Ovary (tissue), 10 donors: ENCODE measurements at places on chromosomes 12 and 14. TPM values are rescaled to one million over a fixed set of nuclear protein-coding genes. Genes with fewer than 3 reads are reported as not detected.

DNA sequence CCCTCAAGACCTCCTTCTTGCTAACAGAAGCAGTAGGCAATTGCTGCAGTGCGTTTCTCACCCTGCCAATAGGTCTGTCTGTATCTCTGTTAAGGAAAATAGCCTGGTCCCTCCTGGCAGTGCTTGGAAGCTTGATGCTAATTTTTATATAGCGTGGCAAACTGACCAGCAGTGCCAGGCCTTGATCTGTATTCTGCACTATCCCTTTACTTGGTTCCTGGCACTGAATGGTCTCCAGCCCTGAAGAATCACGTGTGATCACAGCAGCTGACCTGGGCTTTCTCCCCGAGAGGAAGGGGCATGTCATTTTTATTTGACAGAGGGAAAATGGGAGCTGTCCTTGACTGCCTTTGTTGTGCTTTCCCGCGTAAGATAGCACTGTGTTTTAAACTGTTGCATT lies 48.7 kb upstream of the TRAF3 start:
- no peaks in the 10 kb centered on the region for H3K4me1 ChIP-seq
- H3K27me3 ChIP-seq = no peaks in the 10 kb centered on the region
- no peak overlapping the region for H3K4me3 ChIP-seq
- H3K36me3 ChIP-seq = no peaks in the 10 kb centered on the region
- no peak overlapping the region for H3K27ac ChIP-seq

DNA sequence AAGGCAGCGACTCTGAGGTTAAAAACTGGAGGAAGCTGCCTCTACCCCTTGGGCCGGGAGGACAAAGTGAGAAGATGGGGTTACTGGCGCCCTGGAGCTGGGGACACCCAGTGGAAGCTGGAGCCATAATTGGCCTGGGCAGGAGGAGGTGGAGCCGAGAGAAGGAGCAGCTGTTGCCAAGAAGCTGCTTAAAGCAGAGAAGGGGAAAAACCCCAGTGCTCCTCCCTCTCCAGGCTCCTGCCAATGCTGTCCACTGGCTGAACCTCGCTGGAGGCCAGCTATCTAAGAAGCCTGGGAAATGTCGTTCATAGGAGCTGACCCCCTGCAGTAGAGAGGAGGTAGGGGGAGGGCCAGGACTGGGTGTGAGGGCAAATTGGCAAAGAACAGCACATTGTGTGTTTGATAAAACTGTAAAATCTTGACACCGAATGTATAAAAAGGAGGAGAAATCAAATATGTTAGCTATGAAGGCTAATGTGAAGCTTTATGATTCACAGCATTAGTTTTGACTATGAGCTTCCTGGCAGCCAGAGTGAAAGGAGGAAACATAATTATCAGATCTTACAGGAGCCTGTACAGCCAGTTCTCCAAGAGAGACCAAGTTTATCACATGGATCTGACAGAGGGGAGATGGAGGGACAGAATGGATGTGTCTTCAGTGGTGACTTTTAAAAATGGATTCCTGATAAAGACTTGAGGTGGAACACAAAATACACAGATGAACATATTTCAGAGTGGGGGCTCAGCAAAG lies 9.5 kb downstream of the HHIPL1 start:
- H3K4me3 ChIP-seq = no peak overlapping the region
- no peaks in the 10 kb centered on the region for H3K36me3 ChIP-seq
- H3K27me3 ChIP-seq = no peaks in the 10 kb centered on the region
- H3K4me1 ChIP-seq = peaks cover 4% of the 10 kb centered on the region
- no peak overlapping the region for H3K27ac ChIP-seq

The KRT85 gene
- not detected for polyA plus RNA-seq

GRCh38 chr12:19151298-19151697 lies 21.8 kb downstream of the PLEKHA5 start:
- H3K27ac ChIP-seq = no peak overlapping the region
- H3K36me3 ChIP-seq = no peaks in the 10 kb centered on the region
- H3K4me3 ChIP-seq = no peak overlapping the region
- DNase-seq = no peak

GRCh38 chr14:89325959-89326358 lies 91.1 kb downstream of the FOXN3 start:
- no peaks in the 10 kb centered on the region for H3K27me3 ChIP-seq
- H3K4me1 ChIP-seq = peaks cover 13% of the 10 kb centered on the region
- no peak overlapping the region for H3K4me3 ChIP-seq
- no peak for DNase-seq

GRCh38 chr14:100074431-100075100 lies 9.3 kb downstream of the EVL start:
- H3K36me3 ChIP-seq = no peaks in the 10 kb centered on the region
- H3K4me1 ChIP-seq = no peaks in the 10 kb centered on the region
- DNase-seq = no peak
- H3K27me3 ChIP-seq = no peaks in the 10 kb centered on the region
- no peak overlapping the region for H3K4me3 ChIP-seq
- H3K27ac ChIP-seq = no peak overlapping the region

- no peaks in the 10 kb centered on the region for H3K27me3 ChIP-seq
- no peak for DNase-seq
- H3K4me3 ChIP-seq = peak overlapping the region; percentile 77
- no peaks in the 10 kb centered on the region for H3K36me3 ChIP-seq
- no peaks in the 10 kb centered on the region for H3K4me1 ChIP-seq
Observed at GRCh38 chr14:35044939-35045797, 904 bp upstream of the FAM177A1 start.

- H3K27ac ChIP-seq = no peak overlapping the region
- no peaks in the 10 kb centered on the region for H3K27me3 ChIP-seq
- no peak for DNase-seq
- peaks cover 2% of the 10 kb centered on the region for H3K4me1 ChIP-seq
Observed at GRCh38 chr12:20372326-20373096, 4.2 kb downstream of the PDE3A start.

DNA sequence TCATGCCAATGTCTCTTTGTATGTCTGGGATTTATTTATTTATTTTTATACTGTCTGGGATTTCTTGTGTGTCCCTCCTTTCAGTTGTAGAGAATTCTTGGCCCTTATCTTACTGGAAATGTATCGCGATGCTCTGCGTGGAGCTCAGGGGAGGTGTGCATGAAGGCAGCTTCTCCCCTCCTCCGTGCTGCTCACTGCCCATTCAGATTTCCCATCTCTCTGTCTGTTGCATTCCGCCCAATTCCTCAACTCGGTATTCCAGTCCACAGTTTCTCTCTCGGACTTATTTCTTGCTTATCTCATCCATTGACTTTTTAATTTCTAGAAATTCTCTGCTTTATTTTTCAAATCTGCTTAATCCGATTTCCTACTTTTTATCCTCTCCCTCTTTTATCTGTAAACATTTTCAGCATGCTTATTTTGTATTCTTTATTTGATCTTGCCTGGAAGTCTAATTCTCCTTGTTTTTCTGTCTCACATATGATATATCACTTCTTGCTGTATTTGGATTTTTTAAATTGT lies 93.2 kb downstream of the FBXW8 start:
- H3K27me3 ChIP-seq = no peaks in the 10 kb centered on the region
- H3K36me3 ChIP-seq = no peaks in the 10 kb centered on the region
- no peak overlapping the region for H3K27ac ChIP-seq
- peaks cover 10% of the 10 kb centered on the region for H3K4me1 ChIP-seq
